Stimulated activated naive B cell treated with anti-CD40 and anti-IgM and Interleukin-4, amounts not matched to agents 10 μg/mL and 1 μg/mL and 100 μg/mL, for 72 hours (primary cell): ENCODE measurements at places on chromosomes 16 and 17.

- H3K27me3 ChIP-seq = no peaks in the 10 kb centered on the region
- no peaks in the 10 kb centered on the region for H3K36me3 ChIP-seq
- no peak for DNase-seq
- no peaks in the 10 kb centered on the region for H3K4me1 ChIP-seq
- H3K4me3 ChIP-seq = no peak overlapping the region
These were observed 152.0 kb upstream of the DNAH9 start for GRCh38 chr17:11446316-11446715.

DNA sequence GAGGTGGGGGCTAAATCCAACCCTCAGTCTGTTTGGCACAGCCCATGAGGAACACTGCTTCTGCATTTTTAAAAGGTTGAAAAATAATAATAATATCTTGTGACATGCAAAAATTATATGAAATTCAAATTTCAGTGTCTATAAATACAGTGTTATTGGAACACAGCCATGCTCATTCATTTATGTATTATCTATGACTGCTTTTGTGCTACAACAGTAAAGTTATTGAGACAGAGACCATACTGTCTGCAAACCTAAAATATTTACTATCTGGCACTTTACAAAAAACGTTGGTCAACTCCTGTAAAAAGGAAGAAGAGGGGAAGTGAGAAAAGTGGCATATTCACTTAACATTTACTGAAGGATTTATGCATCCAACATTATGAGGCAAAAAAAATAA lies 3.1 kb downstream of the ABCA5 start:
- H3K27ac ChIP-seq = no peak overlapping the region
- no peak for DNase-seq
- H3K4me3 ChIP-seq = no peak overlapping the region
- H3K36me3 ChIP-seq = peaks cover 10% of the 10 kb centered on the region
- H3K27me3 ChIP-seq = no peaks in the 10 kb centered on the region
- H3K4me1 ChIP-seq = peaks cover 20% of the 10 kb centered on the region

GRCh38 chr17:30549864-30550511 lies 72.8 kb downstream of the GOSR1 start:
- H3K27me3 ChIP-seq = no peaks in the 10 kb centered on the region
- H3K4me1 ChIP-seq = peaks cover 25% of the 10 kb centered on the region
- peak overlapping the region; percentile 25 for H3K27ac ChIP-seq
- H3K36me3 ChIP-seq = peaks cover 15% of the 10 kb centered on the region

DNA sequence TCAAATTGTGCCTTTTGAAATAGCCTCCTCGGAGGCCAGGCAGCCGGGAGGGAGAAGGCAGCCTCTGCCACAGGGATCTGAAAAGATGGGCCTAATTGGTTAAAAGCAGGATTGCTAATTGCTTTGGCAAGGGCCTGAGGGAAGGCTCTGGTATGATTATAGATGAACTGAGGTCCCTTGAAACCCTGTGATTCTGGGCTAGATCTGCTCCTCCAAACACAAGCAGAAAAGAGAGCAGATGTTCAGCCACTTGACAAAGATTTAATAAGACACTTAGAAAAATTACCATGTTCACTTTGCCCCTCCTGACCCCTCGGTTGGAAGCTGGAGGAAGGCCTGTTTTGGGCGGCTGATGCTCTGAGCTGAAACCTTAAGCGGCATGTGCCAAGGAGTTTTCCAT lies 209.5 kb upstream of the MPHOSPH6 start:
- no peak overlapping the region for H3K27ac ChIP-seq
- H3K36me3 ChIP-seq = no peaks in the 10 kb centered on the region
- H3K4me1 ChIP-seq = no peaks in the 10 kb centered on the region

- H3K27me3 ChIP-seq = no peaks in the 10 kb centered on the region
- peaks cover 7% of the 10 kb centered on the region for H3K36me3 ChIP-seq
- no peak for DNase-seq
- H3K4me1 ChIP-seq = peaks cover 2% of the 10 kb centered on the region
These were observed 17.2 kb downstream of the USP31 start for GRCh38 chr16:23131931-23132621.

GRCh38 chr17:64779376-64780095 lies 117.4 kb upstream of the SMURF2 start:
- H3K4me3 ChIP-seq = peak overlapping the region; percentile 36
- H3K27ac ChIP-seq = no peak overlapping the region
- no peak for DNase-seq
- peaks cover 18% of the 10 kb centered on the region for H3K36me3 ChIP-seq
- H3K4me1 ChIP-seq = peaks cover 34% of the 10 kb centered on the region

DNA sequence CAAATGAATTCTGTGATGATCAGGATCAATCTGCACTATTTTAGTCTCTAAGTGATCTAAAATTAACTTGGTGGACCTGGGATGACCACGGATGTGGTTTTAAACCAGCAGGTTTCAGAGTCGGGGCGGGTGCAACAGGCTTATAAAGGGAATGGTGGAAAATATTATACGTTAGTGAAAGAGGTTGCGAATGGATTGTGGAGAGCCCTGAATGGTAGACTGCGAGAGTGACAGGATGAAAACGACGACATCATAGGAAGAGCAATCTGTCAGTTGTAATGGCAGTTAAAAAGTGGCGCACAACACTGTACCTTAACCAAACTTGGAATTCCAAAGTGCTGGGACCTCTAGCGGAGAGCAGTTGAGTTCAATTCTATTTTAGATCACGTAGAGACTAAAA lies 1.2 kb upstream of the CYB5B start:
- no peak overlapping the region for H3K27ac ChIP-seq
- DNase-seq = no peak
- H3K36me3 ChIP-seq = peaks cover 13% of the 10 kb centered on the region

DNA sequence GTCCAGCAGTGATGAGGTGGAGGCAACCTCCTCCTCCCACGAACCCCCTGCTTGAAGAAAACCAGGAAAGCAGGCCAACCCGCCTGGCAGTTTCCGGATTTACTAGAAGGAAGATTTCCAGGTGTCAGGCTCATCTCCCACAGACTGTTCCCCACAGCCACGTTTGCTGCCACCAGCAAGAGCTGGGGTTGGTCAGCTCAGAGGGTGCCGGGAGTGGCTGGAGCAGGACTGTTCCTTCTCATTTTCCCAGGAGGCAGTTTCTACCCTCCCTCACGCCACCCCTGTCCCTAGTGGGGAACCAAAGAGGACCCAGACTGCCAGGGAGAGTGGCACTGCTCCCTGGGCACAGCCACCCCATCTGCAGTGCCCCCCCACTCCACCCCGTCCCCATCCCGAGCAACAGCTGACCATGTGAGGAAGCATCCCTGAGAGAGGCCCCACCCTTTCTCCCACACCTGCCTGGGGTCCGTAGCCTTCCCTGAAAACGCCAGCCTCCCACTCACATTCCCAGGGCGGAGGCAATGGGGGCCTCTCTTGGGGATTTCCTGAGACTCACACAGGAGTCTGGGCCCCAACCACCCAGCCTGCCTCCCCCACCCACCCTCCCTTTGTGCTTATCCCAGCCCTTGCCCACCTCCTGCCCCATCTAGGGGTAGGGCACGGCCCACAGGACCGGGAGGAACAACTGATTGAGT lies 5.9 kb downstream of the KRT17 start:
- H3K27me3 ChIP-seq = peaks cover 40% of the 10 kb centered on the region
- DNase-seq = no peak
- no peak overlapping the region for H3K27ac ChIP-seq
- no peaks in the 10 kb centered on the region for H3K4me1 ChIP-seq
- no peak overlapping the region for H3K4me3 ChIP-seq

DNA sequence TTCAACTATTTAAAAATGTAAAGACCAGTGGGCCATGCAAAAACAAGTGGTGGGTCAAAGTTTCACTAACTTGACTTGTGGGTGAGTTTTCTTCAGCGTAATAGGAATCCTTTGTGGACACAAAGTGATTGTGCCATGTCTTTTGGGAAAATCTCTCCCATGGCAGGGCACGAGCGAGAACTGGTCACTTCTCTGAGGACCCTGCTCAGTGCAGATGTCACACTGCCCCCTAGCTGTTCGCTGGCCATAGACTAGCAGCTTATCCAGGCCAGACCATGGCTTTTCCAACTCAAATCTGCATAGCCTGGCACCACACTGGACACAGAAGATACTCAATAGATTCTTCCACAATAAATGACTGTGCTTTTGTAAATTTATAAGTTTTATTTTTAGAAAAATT lies 306.0 kb upstream of the CCL2 start:
- no peaks in the 10 kb centered on the region for H3K4me1 ChIP-seq
- no peaks in the 10 kb centered on the region for H3K36me3 ChIP-seq
- peaks cover 4% of the 10 kb centered on the region for H3K27me3 ChIP-seq
- no peak overlapping the region for H3K27ac ChIP-seq
